ENCODE measurements at places on chromosomes 2 and 18. TPM values are rescaled to one million over a fixed set of nuclear protein-coding genes. Genes with fewer than 3 reads are reported as not detected.

SERPINB12 gene
- 2.6 TPM for total RNA-seq

TEX44 gene
- not detected for total RNA-seq

PREPL gene
- total RNA-seq, result 28.6 TPM

MALL gene
- 1.2 TPM for total RNA-seq

CCDC74A gene
- total RNA-seq, result 5.1 TPM

CEP68 gene
- 8.0 TPM for total RNA-seq

NIF3L1 gene
- total RNA-seq, result 43.2 TPM

NT5DC4 gene
- 0.85 TPM for total RNA-seq

SLC5A7 gene
- total RNA-seq, result 0.05 TPM

GAL3ST2 gene
- total RNA-seq, result 0.09 TPM

KANSL1L gene
- 30.9 TPM for total RNA-seq

MSGN1 gene
- total RNA-seq, result not detected

PLA2R1 gene
- 0.90 TPM for total RNA-seq

SERPINB3 gene
- 2.6 TPM for total RNA-seq

SRD5A2 gene
- 0.28 TPM for total RNA-seq

OTOS gene
- total RNA-seq, result 0.38 TPM

NT5C1B gene
- total RNA-seq, result not detected

CRYBA2 gene
- 0.14 TPM for total RNA-seq

MARCHF4 gene
- total RNA-seq, result under 0.01 TPM

FTCDNL1 gene
- 0.94 TPM for total RNA-seq

IL18RAP gene
- total RNA-seq, result 3.7 TPM

ICOS gene
- 67.8 TPM for total RNA-seq

OXER1 gene
- 0.57 TPM for total RNA-seq

NEB gene
- 3.9 TPM for total RNA-seq

EFEMP1 gene
- 4.0 TPM for total RNA-seq

POTEE gene
- 0.05 TPM for total RNA-seq

EVX2 gene
- not detected for total RNA-seq

AMER3 gene
- under 0.01 TPM for total RNA-seq

IL36RN gene
- 0.09 TPM for total RNA-seq

ACYP2 gene
- 9.6 TPM for total RNA-seq

TRPM8 gene
- 0.19 TPM for total RNA-seq

CFAP221 gene
- total RNA-seq, result 0.14 TPM

CYP27C1 gene
- total RNA-seq, result 0.05 TPM

SIX3 gene
- not detected for total RNA-seq

ZNF385B gene
- 0.14 TPM for total RNA-seq

UPP2 gene
- total RNA-seq, result not detected

GALR1 gene
- total RNA-seq, result 0.05 TPM

APLF gene
- total RNA-seq, result 7.5 TPM

TDRD15 gene
- 0.05 TPM for total RNA-seq

MSTN gene
- 0.19 TPM for total RNA-seq

ANKRD62 gene
- not detected for total RNA-seq

CHST10 gene
- 7.1 TPM for total RNA-seq

ERBB4 gene
- 0.19 TPM for total RNA-seq

IL37 gene
- 0.09 TPM for total RNA-seq

AQP12B gene
- under 0.01 TPM for total RNA-seq

RIT2 gene
- total RNA-seq, result not detected

TRAF3IP1 gene
- total RNA-seq, result 2.7 TPM

LAMA1 gene
- 0.71 TPM for total RNA-seq

Data from thymus (tissue), 14 donors.